ENCODE measurements at places on chromosomes 2 and 18.

- DNase-seq = no peak
These were observed 59.8 kb downstream of the HDLBP start for GRCh38 chr2:241255542-241256167.

- DNase-seq = no peak
These were observed 361.5 kb downstream of the GALNT13 start for GRCh38 chr2:154233231-154233630.

DNA sequence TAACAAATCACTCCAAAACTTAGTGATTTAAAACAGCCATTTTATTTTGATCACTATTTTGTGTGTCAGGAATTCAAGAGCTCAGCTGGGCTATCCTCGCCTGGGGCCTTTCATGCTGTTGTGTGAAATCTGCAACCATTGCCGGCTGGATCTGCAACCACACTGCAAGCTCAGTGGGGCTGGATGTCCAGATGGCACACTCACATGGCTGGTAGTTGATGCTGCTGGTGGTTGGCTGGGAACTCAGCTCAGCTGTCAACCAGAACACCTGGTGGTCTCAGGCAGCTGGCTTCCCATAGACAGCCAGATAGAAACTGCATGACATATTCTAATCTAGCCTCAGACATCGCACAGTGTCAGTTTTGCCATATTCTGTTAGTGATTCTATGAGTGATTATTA lies 30.6 kb upstream of the AP1S3 start:
- DNase-seq = no peak

GRCh38 chr2:54559006-54559445 lies 102.9 kb downstream of the SPTBN1 start:
- DNase-seq = no peak

DNA sequence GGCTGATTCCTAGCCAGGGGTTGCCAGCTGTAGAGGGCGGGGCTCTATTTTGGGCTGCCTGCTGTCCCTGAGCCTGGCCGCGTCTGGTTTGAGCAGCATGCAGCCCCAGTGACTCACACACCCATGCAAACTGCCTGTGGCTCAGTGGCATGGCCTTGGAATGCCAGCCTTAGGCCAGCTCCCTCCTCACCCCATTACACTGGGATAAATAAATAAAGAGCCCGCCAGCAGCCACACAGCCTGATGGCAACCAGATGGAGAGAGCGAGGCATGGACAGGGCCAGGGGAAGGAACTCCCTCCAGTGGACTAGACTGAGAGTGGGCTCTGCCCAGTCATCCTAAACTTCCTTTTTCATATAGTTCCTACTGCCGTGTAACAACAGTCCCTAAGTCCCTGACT lies 18.3 kb downstream of the NHEJ1 start:
- no peak for DNase-seq

DNA sequence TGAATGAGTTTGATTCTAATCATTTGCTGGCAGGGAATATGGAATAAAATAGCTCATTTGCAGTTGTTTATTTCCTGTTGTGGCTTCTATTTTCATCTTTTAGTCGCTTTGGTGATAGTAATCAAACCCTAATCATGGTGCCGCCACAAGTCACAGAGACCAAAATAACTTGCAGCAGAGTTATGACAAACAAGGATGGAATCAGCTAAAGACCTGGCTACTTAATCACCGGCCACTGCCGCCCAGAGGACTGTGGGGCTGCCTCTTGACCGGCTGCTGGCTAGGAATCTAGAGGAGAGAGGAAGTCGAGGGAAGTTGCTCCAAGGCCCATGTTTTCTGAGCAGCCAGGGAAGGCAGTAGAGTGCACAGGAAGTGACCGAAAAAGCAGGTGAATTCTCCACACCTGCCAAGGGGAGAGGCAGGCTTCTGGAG lies 5.1 kb upstream of the SMAD7 start:
- no peak for DNase-seq

DNA sequence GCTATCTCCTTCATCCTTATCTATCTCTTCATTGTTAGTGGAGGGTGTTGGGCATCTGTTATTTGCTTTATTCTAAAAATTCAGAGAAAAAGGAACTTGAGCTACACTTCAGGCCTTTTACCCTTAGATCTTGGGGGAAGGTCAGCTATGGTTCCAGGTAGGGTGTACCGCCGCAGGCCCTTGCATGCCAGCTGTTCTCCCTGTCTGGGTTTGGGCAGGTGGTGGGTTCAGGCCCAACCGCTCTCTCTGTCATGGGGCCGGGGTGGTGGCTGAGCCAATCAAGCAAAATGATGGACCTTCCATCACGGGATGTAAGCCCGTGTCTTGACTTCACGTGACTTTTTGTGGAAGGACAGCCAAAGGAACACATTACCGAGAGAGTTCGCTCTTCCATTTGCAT lies 231.1 kb downstream of the LDLRAD4 start:
- DNase-seq = no peak

DNA sequence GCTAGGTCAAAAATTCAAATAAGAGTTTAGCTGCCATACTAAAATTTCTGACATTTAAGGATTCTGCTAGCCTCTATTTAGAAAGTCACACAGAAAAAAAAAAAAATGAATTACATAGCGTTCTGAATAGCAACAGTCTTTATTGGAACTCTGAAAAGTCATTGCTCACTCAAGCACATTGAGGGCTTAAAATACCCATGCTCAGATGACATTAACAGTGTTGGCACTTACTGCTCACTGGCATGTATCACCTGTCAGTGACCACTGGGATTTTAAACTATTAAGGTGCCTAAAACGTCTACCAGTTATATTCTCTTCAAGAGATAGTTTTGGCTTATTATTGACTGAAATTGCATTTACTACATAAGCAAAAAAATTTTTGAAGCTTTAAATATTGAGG lies 468.0 kb upstream of the SPHKAP start:
- no peak for DNase-seq

DNA sequence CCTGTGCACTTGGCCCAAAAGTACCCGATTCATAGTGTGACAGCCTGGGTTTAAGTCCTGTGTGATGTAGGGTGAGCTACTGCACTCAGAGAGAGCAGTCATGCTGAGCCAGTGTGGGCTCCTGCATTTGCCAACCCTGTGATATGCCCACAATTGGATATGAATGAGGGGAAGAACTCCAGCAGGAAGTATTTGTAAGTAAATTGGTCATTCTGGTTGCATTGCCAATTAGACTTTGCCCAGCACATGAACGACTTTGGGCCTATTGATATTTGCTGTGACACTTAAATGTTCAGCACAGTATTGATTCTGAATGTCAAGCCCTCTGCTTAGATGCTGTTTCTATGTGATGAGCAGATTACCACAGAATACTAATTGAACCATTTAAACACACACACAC lies 570.9 kb downstream of the PIK3C3 start:
- no peak for DNase-seq

GRCh38 chr18:67650686-67651385 lies 134.3 kb upstream of the DSEL start:
- DNase-seq = no peak

DNA sequence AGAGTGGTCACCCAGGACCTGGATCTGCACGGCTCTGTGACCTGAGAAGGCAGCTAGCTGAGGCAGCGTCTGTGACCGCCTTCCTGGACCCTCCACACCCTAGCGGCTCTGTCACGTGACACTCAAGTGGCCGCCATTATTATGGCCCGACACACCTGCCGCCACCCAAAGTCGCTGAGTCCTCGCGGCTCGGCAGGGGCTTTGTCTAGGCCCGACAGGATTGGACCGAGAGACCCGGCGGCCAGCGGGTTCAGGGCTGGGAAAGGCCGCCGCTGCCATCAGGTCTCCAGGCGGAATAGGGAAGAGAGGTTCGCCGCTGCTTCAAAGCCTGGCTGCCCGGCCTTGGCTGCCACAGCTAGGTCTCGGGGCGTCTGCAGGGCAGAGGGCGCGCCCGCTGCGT lies 1162.5 kb upstream of the LRRTM1 start:
- DNase-seq = no peak

DNA sequence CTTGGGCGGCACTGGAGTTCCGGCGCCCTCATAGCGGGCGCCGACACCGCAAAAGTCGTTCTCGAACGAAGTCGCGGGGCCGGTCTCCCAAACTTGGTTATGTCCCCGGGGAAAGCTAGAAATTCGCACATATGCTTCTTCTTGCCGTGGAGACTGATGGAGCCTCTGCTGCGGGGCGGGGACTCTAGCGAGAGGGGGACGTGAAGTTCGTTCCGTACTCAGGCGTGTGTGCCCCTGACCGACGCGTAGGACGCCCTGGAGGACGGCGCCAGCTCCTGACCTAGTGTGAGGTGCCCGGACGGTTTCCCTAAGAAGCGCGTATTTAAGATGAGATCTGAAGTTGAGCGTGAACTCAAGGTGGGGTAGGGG lies 465 bp downstream of the RBM44 start:
- no peak for DNase-seq

DNA sequence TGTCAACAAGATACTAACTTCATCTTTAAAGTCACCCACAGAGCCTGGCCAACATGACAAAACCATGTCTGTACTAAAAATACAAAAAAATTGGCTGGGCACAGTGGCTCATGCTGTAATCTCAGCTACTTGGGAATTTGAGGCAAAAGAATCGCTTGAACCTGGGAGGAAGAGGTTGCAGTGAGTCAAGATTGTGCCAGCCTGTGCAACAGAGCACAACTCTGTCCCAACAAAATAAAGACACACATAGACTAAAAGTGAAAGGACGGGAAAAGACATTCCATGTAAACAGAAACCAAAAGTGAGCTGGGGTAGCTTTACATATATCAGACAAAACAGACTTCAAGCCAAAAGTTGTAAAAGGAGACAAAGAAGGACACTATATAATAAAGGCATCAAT lies 34.8 kb downstream of the USP34 start:
- no peak for DNase-seq

DNA sequence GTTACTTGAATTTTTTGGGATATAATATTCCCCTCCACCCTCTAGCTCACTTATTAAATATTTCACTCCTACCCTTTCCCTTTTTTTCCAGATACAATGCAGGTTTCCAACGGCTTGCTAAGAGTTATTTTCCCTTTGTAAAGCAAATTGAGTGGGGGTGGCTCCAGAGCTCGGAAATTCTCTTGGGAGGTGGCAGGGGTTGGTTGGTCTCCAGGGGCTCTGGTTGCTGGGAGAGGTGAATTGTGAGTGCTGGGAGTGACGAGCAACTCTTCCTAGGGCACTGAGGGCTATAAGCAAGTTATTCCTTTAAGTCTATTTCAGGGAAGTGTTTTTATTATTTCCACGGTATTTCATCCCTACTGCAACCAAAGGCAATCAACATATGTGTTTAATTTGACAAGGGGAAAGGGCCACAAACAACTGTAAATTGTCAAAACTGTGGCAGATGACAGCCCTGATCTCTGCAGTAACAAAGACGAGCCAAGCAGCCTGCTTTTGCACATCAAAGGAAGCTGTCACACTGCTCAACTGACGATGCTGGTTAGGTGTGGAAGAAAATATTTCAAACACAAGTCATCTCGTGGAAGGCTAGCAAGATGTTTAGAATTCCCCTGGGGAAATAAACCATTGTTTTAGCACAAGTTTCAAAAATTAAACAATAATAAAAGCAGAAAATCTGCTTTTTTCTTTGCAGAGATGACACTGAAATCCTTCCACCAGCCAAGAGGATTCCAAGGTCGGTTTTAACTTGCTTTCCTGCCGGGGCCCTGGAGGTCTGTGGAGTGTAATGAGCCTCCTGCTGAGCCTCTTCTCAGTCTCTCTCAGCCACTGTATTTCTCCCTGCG lies 34.8 kb upstream of the ASXL2 start:
- DNase-seq = no peak

GRCh38 chr2:55309446-55309845 lies 40.4 kb upstream of the MTIF2 start:
- no peak for DNase-seq

- DNase-seq = no peak
These were observed 101.4 kb upstream of the RASGRP3 start for GRCh38 chr2:33375054-33375453.

DNA sequence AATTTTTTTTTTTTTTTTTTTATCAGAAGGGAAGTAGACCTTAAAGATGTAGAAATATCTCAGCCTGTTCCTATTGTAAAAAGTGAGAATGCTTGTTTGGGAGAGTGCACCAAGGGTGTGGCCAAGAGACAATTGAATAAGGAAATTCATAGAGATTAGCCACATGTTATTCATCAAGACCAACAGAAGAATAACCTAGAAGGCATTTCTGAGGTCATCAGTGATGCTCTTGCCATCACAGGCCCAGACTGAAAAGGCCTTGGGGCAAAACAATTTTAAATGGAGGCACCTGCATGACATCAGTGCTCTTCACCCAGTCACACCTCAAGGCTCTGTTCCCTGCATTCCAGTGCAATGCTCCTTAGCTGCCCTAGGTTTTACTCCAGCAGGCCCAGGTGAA lies 2043.3 kb upstream of the PIK3C3 start:
- DNase-seq = no peak

GRCh38 chr18:31510319-31510718 lies 12.3 kb downstream of the DSG2 start:
- DNase-seq = no peak

GRCh38 chr2:105194022-105194675 lies 47.4 kb upstream of the GPR45 start:
- DNase-seq = no peak

DNA sequence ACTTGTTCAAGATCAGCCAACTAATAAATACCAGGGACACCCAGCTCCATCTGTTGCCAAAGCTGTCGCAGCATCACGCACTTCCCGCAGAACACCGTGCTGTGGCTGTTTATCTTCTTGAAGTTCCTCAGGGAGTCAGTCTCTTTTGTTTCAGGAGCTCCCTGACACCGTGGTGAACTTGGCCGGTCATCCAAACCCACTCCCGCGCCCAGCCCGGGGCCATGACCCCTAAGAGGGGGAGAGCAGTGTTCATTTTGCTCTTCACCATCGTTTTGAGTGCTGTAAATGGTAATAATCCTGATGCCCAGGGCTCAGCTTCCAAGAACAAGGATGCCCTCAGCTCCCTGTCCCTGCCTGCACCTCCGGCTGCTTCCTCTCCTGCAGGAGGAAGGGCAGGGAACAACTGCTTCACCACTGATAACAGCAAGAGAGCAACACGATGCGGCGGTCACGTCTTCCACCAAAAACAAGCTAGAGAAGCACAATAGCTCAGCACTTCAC lies 131.4 kb downstream of the SEPTIN10 start:
- DNase-seq = no peak

DNA sequence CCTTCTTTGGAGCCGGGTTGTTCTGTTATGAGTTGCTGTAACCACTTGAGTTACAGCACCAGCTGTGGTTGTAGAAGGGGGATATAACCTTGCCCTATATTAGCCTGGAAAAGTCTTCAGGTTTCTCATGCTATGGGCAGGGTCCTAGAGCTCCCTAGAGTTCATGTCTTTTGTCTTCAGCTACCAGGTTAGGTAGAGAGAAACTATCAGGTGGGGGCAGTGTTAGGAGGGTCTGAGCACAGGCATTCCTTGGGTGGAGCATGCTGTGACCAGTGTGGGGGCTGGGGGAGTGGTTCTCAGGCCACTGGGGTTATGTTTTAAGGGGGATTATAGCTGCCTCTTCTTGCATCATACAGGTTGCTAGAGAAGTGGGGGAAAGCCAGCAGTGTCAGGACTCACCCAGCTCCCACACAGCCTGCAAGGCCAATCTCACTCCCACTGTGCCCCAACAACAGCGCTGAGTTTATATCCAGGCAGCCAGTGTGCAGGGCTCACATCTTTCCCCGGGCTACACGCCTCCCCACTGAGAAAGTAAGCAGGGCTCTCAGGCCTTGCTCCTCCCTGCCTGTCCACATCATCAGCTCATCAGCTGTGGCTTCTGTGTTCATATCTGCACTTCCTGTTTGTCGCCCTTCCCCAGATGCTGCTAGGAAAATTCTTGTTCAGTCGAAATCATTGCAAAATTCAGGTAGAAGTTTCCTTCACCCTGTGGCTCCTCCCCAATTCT lies 133.8 kb upstream of the NRXN1 start:
- DNase-seq = no peak

All from activated T-cell treated with anti-CD3 and anti-CD28 coated beads for 4 hours (primary cell).